ENCODE measurements at places on chromosomes 2 and 18. TPM values are rescaled to one million over a fixed set of nuclear protein-coding genes. Genes with fewer than 3 reads are reported as not detected.

DNA sequence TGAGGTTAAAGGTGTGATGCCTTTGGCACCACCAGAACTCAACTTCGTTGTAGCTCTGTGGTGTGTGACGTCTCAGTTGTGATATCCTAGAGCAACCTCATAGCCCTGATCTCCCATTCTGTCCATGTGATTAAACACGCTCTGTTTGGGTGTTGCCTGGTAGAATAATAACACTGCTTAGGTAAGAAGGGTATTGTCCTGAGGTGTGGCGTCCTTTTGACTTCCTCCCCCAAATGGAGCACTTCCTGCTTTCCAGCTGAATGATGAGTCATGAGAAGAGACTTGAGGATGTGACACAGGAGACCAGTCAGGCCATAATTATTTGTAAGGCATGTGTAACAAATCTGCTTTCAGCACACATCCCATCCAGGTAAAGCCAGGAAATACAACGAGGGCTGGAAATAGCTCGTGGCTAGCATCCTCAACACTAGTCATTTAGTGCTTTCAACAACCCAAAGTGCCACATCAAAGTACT lies 100.7 kb downstream of the RAPGEF4 start:
- H3K27me3 ChIP-seq = no peaks in the 10 kb centered on the region
- H3K36me3 ChIP-seq = no peaks in the 10 kb centered on the region
- H3K4me3 ChIP-seq = no peak overlapping the region
- no peak overlapping the region for H3K27ac ChIP-seq
- no peaks in the 10 kb centered on the region for H3K4me1 ChIP-seq
- DNase-seq = no peak

DNA sequence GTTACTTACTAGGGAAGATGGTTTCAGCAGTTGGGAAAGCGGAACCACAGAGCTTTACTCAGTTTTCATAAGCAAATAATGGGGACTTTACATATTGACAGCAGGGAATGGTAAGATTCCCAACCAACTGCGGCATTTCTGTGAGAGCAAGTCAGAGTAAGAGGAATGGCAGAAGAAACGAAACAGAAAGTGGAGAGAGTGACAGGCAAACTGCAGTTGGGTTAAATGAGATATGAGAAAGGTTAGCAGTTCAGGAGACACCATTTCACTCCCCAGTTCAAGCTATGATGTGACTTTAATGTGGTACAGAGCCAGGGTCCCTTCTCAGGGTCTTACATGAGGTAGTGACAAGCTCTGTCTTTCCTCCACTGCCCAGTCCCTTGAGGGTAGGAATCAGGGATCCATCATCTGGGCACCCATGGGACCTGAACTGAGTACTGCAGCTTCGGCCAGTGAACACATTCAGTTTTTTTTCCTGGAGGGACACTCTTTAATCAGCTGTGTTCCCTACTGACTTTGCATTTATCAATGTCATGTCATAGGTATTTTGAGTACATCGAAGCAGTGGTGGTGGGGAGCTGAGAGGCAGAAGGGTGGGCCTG lies 33.0 kb upstream of the GREB1 start:
- H3K27ac ChIP-seq = peak overlapping the region; percentile 98
- H3K4me3 ChIP-seq = no peak overlapping the region
- DNase-seq = no peak
- peaks cover 97% of the 10 kb centered on the region for H3K4me1 ChIP-seq
- H3K27me3 ChIP-seq = no peaks in the 10 kb centered on the region
- peaks cover 2% of the 10 kb centered on the region for H3K36me3 ChIP-seq

GRCh38 chr2:16640001-16640700 lies 25.5 kb downstream of the CYRIA start:
- H3K27me3 ChIP-seq = no peaks in the 10 kb centered on the region
- no peaks in the 10 kb centered on the region for H3K36me3 ChIP-seq
- no peak overlapping the region for H3K27ac ChIP-seq
- no peak for DNase-seq
- no peak overlapping the region for H3K4me3 ChIP-seq

GRCh38 chr2:28544922-28545589 lies 49.2 kb downstream of the PLB1 start:
- H3K36me3 ChIP-seq = no peaks in the 10 kb centered on the region
- peaks cover 46% of the 10 kb centered on the region for H3K4me1 ChIP-seq
- peak; percentile 85 for DNase-seq

DNA sequence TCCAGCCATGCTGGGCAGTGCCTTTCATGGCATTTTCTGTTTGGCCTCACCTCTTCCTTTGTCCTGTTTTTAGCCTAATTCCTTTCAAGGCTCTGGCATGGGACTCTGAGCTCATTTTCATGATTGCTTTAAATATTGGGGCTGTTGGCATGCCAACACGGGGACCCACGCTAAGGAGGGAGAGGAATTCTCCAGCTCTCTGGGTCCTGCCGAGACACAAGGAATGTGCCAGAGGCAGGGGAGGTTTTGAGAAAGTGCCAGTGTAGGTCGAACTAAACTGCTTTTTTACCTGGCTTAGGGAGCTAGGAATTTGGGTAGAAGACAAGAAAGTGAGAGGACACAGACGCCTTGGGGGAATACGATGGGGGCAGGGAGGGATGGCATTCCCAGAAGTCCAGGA lies 42.3 kb downstream of the RPL37A start:
- H3K36me3 ChIP-seq = no peaks in the 10 kb centered on the region
- no peak overlapping the region for H3K27ac ChIP-seq
- peaks cover 48% of the 10 kb centered on the region for H3K4me1 ChIP-seq
- no peaks in the 10 kb centered on the region for H3K27me3 ChIP-seq
- DNase-seq = no peak

DNA sequence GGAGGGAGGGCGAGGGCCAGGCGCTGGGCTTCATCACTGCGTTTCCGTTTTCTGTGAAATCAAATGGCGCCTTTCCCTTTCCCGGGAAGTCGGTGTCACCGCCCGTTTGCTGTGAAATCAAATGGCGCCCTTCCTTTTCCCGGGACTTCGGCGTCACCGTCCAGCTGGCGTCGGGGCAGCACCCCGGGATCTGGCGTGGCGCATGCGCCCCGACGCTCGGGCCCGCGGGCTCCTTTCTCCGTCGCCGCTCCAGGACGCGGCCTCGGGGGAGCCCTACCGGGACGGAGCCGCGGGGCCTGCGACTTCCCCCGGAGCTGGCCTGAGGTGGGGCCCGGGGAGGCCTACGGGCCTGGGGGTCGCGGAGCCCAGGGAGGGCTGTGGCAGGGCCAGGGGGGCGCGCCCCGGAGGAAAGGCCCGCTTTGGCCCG lies at the start of gene FAM228A:
Gene FAM228A (plus strand): TSS at position 203 of the 427 bp plus-strand sequence. CDS start 428 bp downstream, outside the sequence.
- H3K27me3 ChIP-seq = peaks cover 12% of the 10 kb centered on the region
- DNase-seq = no peak
- H3K4me3 ChIP-seq = no peak within 1 kb of the TSS
- no peak within 1 kb of the TSS for H3K27ac ChIP-seq
- H3K4me1 ChIP-seq = no peaks in the 10 kb centered on the region

- H3K27me3 ChIP-seq = peaks cover 4% of the 10 kb centered on the region
- no peak for DNase-seq
- no peaks in the 10 kb centered on the region for H3K4me1 ChIP-seq
- H3K27ac ChIP-seq = no peak overlapping the region
- no peaks in the 10 kb centered on the region for H3K36me3 ChIP-seq
- H3K4me3 ChIP-seq = no peak overlapping the region
Observed at GRCh38 chr2:239533569-239534316, 132.9 kb upstream of the HDAC4 start.

DNA sequence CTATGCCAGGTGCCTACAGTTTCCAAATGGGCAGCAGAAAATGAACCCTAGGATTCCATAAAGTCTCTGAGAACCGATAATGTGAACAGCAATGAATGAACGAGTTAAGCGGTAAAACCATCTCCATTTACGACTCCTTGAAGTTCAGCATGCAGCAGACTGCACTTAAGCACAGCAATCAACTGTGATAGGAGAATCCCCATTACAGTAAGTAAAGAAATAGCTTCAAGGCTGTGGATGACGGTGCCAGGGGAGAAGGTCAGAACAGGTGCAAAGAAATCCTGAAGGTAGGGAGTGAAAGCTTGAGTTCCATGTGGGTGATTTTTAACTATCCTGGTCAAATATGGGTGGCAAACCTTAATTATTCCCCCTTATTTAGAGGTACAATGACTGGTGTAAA lies 444.4 kb downstream of the NCKAP5 start:
- H3K4me3 ChIP-seq = no peak overlapping the region
- H3K36me3 ChIP-seq = no peaks in the 10 kb centered on the region
- H3K27me3 ChIP-seq = no peaks in the 10 kb centered on the region
- no peak overlapping the region for H3K27ac ChIP-seq

The UPP2 gene
- total RNA-seq = not detected

The UGT1A8 gene
- not detected for total RNA-seq

GRCh38 chr2:127514485-127514884 lies 11.8 kb downstream of the IWS1 start:
- DNase-seq = no peak
- peaks cover 45% of the 10 kb centered on the region for H3K4me1 ChIP-seq
- peak overlapping the region; percentile 5 for H3K27ac ChIP-seq
- H3K36me3 ChIP-seq = peaks cover 56% of the 10 kb centered on the region
- H3K27me3 ChIP-seq = no peaks in the 10 kb centered on the region

The RAB11FIP5 gene
- total RNA-seq = 8.7 TPM

- H3K4me1 ChIP-seq = peaks cover 15% of the 10 kb centered on the region
- DNase-seq = no peak
- peaks cover 18% of the 10 kb centered on the region for H3K36me3 ChIP-seq
- no peaks in the 10 kb centered on the region for H3K27me3 ChIP-seq
Observed at GRCh38 chr2:110667071-110667470, 10.8 kb downstream of the BUB1 start.

The SFXN5 gene
- total RNA-seq = 34.9 TPM

The SALL3 gene
- not detected for total RNA-seq

DNA sequence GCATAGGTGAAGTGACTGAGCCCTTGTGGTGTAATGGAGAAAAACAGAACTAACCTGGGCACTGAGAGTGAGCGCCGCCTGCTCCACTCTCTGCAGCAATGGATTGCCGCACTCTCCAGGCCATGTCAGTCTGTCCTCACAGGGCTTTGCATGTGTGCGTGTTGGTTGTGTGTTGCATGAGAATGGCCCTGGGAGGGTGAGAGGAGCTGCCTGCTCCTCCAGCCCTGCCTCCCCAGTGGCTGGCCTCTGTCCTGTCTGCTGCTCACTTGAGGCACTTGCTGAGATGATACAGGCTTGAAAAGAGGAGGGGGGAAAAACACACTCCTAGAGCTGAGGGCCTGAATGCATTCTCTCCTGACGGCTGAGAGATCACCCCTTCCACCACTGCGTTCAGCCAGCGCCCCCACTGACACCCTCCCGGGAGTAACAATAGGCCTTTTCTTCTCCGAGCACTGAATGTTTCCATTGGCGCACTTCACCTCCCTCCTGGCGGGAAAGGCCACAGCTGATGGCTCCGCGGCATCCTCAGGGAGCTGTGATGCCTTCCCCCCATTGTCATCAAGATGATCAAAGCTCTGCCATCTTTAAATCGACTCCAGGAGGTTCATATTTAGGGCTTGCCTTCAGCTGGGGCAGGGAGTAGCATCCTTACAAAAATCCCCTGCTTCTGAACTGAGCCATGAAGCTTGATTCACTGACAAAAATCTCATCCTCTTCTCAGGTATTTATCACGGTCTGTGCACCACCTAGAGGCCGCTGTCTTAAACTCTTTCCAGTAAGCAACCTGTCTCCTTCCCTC lies 49.9 kb upstream of the DAPL1 start:
- peaks cover 31% of the 10 kb centered on the region for H3K27me3 ChIP-seq
- no peak overlapping the region for H3K4me3 ChIP-seq
- no peaks in the 10 kb centered on the region for H3K36me3 ChIP-seq
- H3K4me1 ChIP-seq = peaks cover 30% of the 10 kb centered on the region
- DNase-seq = peak; percentile 64
- H3K27ac ChIP-seq = no peak overlapping the region

DNA sequence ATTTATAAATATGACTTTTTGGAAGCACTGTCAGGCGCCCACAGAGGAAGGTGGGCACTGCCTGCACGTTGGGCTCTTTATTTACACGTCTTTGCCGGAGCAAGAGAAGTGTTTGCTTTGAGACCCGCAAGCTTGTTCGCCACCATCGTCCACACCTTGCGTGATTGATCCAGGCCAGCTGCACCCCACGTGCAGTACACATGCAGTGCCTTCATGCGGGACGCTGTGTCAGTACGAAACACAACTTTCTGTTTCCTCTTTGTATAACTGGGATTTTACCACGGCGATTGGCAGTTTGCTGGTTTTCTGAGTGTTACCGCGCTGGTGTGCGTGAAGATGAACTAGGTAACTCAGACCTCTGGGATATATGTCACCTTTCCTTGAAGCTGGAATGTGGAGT lies 571.0 kb upstream of the SALL3 start:
- no peak overlapping the region for H3K27ac ChIP-seq
- H3K4me3 ChIP-seq = no peak overlapping the region
- H3K36me3 ChIP-seq = no peaks in the 10 kb centered on the region
- H3K4me1 ChIP-seq = no peaks in the 10 kb centered on the region
- DNase-seq = no peak
- H3K27me3 ChIP-seq = peaks cover 2% of the 10 kb centered on the region

The SERPINB10 gene
- not detected for total RNA-seq

- no peak overlapping the region for H3K27ac ChIP-seq
- H3K4me3 ChIP-seq = no peak overlapping the region
- peaks cover 13% of the 10 kb centered on the region for H3K4me1 ChIP-seq
- no peaks in the 10 kb centered on the region for H3K27me3 ChIP-seq
- no peaks in the 10 kb centered on the region for H3K36me3 ChIP-seq
Observed at GRCh38 chr2:57884281-57884680, 162.3 kb upstream of the VRK2 start.

DNA sequence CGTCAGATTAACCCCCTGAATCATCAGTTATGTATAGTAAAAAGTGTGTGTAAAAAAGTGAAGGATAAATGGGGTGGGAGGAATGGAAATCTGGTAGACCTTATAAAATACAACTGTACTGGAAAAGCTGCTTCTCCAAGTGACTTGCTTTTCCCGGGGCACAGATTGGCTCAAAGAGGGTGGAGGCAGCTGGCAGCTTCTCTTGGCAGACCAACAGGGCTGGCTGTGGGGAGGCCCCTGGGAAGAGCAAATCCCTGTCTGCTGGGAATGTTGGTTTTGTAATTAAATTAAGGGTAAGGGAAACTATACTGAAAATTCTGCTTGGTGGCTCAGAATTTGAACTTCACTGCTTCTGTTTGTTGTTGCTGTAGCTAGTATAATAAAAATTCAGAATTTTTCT lies 154.2 kb upstream of the DLX2 start:
- H3K36me3 ChIP-seq = no peaks in the 10 kb centered on the region
- no peaks in the 10 kb centered on the region for H3K27me3 ChIP-seq
- DNase-seq = no peak
- no peak overlapping the region for H3K27ac ChIP-seq

The REL gene
- total RNA-seq = 7.0 TPM

DNA sequence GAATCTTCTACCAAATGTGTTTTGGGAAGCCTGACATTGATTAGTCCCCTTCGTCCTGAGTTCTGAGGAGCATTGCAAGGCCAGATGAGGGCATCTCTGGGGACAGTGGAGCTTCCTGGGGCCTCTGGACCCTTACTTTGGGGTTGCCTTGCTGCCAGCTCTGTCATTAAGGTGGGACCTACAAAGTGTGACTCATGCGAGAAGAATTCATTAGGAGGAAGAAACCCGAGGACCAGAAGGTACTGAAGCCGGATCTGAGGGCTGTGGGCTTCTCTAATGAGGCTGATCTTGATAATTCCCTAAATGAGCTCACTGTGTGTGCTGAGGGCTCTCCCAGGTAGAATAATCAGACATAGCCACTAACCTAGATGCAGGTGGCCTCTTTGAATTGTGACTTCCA lies 695 bp upstream of the SCYGR2 start:
- H3K27me3 ChIP-seq = no peaks in the 10 kb centered on the region
- H3K27ac ChIP-seq = no peak overlapping the region
- no peaks in the 10 kb centered on the region for H3K36me3 ChIP-seq
- H3K4me3 ChIP-seq = no peak overlapping the region

The GRB14 gene
- total RNA-seq = 3.8 TPM

The FARP2 gene
- total RNA-seq = 43.3 TPM

The RGPD3 gene
- total RNA-seq = 0.53 TPM

The UGT1A10 gene
- 0.10 TPM for total RNA-seq

The GPR35 gene
- total RNA-seq = 27.1 TPM

The DSG4 gene
- not detected for total RNA-seq
